ENCODE measurements at places on chromosomes 5 and 9.

GRCh38 chr5:124263680-124264491 is 482.6 kb downstream of the ZNF608 start:
- no peak for DNase-seq

GRCh38 chr5:43401827-43402226 is 10.4 kb downstream of the CCL28 start:
- DNase-seq = no peak

- DNase-seq = no peak
Measured at GRCh38 chr5:69006030-69006429, 87.8 kb upstream of the SLC30A5 start.

DNA sequence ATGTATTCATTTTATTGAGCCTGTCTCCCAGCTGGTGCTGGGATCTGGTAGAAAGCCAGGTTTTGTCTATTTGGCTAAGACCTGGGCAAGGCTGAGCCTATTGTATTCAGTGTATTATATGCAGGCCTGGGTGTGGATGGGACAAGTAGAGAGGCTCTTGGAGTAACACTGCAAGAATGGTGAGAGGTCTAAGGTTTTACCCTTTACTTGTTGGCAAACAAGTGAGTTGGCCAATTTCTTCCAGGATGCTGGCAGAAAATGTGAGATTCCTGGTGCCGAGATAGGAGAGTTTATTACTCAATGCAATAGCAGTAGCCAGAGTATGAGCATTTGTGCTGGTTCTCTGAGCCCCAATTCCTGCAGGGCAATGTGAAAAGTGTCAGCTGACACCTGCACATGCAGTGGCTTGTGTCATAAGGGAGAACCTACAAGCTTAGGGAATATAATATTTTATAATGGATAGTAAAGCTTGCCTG is 141.7 kb upstream of the PRLR start:
- DNase-seq = no peak

- DNase-seq = no peak
Measured at GRCh38 chr9:76232861-76233489, 161.3 kb downstream of the RFK start.

- no peak for DNase-seq
Measured at GRCh38 chr9:129148463-129149204, 29.4 kb downstream of the IER5L start.

DNA sequence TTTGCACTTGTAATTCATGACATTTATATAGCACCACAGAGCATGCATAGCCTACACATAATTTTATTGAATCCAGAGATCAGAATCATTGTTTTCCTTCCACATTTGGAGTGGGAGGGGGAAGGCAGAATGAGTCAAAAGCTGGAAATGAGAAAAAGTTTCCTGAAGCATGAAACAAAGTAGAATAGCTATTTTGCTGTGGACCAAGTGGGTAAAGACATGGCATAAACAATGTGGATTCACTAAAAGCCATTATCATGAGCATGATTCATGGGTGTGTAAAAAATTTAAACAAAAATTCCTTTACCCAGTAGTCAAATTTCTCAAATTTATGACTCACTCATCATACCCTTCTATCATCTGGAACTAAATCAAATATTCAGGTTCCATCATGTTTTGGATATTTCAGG is 97.9 kb downstream of the YIPF5 start:
- DNase-seq = peak; percentile 96

- DNase-seq = no peak
Measured at GRCh38 chr5:41875121-41875520, 4.9 kb upstream of the OXCT1 start.

DNA sequence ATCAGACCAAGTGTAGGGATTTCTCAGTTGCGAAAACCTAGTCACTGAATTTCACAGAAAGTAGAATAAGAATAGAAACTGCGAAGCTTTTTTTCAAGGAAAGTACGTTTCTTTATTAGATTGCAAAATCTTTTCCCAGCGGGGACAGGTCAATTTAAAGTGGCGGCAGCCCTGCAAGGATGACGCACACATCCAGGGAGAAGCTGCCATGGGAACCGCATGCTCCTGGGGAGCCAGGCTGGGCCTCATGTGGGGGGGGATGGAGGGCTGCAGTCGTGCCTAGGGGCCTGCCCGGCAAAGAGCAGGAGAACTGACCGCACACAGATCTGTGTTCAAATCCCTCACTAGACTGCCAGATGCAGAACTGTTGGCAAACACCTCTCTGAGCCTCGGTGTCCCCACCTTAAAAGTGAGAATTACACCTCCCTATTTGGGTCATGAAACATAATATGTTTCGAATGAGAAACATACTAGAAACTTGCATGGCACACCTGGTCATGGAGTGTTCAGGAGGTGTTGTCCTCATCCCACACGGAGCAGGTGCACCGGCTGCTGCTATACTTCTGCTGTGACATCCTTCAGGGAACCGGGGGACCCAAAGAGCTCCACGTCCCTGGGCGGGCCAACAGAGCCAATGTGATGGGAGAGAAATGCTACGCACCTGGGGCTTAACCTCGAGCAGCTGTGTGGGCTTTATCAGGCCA is 127.8 kb upstream of the PHYKPL start:
- DNase-seq = no peak

DNA sequence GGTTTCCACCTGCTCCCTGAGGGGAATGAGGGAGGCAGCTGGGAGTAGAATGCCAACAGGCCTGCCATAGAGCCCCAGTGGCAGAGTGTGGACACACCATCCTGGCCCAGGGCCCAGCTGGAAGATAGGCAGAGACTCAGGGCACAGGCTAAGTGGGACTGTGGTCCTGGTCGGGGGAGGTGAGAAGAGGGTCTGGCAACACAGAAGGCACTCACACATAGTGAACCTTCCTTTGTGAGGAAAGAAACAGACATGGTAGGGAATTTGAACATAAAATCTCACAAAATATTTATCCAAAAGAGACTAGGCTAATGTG is 41.2 kb downstream of the WDR36 start:
- no peak for DNase-seq

DNA sequence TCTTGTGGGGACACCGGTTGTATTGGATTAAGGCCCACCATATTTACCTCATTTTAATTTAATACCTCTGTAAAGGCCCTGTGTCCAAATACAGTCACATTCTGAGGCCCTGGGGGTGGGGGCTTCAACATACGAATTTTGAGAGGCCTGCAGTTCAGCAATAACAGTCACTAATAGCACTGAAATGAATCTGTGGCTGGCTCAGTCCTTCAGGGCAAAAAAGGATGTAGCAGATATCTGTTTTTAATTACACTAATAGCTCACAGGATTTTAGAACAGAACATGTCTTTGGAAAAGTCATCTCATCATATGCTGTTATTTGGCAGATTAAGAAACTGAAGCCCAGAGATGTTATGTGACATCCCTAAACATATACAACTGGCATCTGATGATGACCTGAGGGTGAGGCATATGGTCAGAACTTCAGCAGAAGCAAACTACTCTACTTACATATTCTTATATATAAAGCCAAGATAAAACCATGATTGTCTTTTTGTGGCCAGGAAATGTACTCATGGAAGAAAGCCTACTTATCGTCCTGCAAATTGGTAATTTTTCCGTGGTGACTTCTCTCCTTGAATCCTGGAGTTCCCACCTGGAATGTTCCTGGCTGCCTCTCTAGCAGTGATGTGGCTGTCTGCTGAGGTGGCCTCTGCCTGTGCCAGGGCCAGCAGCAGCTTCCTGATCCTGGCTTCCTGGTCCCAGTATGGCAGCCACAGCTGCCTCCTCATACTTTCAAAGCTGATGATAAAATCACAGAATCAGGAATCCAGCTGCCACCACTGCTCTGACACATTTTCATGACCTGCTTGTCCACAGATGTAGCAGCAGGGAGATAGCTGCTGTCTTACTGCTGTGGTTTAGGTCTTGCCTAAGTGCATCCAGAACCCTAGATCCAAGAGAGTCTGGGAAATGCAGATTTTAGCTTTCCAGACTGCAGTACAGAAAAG is 72.1 kb upstream of the ANKRD55 start:
- DNase-seq = no peak

DNA sequence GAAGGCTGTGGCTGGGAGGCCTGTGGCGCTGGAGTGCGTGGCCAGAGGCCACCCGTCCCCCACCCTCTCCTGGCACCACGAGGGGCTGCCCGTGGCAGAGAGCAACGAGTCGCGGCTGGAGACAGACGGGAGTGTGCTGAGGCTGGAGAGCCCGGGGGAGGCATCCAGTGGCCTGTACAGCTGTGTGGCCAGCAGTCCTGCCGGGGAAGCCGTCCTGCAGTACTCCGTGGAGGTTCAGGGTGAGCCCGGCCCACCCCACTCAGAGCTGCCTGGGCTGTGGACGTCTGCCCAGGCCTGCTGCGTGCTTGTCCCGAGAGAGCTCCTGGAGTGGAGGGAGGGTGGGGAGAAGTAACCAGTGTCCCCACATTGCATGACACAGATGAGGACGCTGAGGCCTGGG is 89.2 kb downstream of the HMCN2 start:
- no peak for DNase-seq

DNA sequence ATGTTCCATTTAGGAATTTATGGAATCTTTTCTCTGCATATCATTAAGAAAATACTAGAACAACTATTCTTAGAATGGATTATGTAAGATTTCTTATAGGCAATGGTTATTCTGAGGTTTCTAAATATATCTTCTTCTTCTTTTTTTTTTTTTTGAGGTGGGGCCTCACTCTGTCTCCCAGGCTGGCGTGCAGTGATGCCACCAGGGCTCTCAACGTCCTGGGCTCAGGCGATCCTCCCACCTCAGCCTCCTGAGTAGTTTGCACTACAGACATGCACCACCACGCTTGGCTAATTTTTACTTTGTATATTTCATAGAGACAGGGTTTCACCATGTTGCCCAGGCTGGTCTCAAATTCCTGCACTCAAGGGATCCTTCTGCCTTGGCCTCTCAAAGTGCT is 137.2 kb downstream of the SREK1 start:
- no peak for DNase-seq

GRCh38 chr9:18996211-18996610 is 36.8 kb downstream of the SAXO1 start:
- DNase-seq = no peak

DNA sequence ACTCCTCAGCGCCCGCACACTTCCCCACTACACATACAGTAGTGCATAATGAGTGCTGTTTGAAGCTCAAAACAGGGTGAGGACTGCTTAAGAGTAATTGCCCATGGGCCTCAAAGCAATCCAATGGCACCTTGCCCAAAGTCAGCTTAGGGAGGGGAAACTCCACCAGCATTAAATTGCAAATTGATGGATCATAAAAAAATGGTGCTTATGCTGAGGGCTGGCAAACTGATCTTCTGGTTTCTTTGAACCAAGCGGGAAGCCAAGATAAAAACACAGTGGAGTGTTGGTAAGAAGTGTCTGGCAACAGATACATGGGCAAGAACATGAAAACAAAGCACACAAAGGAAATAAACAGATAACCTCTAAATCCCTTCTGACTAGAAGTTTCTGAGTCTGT is 28.0 kb downstream of the TLE1 start:
- no peak for DNase-seq

DNA sequence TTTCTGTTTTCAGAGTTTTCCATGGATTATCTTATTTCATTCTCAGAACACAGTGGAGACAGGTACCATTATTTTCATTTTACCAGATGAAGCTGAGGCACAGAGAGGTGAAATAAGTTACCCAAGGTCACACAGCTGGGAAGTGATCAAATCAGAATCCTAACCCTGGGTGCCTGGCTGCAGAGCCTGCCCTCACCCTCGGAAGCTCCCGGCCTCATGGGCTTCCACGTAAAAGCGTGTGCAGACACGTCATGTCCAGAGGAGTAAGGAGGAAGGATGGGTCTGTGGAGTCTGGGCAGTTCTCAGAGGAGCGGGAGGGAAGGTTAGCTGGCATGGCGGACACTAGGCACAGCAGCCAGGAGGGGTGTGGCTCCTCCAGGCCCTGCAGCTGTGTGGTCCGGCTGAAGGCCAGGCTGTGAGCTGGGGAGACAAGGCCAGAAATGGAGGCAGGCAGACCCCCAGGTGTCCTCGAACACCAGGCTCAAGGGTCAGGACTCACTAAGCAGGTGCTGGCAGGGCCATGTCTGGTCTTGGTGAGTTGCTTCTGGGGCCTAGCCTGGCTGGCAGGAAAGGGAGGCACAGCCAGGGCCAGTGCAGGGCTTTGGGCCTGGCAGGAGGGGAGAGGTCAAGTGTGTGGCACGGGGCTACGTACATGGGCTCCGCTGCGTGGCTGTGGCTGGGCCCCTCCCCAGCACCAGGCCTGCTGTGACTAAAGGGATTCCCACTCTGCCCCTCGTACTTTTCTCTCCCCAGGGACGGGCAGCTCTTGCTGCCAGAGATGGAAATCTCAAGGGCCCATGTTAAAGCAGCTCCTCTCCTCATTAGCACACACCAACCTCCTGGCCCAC is 5.6 kb downstream of the TBC1D9B start:
- DNase-seq = no peak

DNA sequence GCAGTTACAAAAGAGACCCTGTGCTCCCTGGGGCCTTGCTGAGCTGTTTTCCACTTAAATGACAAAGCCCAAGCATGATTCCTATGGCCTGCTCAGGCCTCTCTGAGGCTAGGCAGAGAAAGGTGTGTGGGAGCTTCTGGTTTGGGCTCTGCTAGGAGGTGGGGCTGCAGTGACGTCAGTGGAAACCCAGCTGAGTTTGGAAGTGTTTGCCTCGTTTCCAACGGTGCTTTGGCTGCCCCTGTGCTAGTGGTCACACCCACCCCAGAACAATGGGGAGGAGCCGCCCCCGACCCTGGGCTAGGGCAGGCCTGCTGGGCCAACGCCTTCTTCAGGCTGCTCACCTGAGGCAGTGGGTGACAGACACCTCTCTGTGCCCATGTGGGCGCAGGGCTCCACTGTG is 10.4 kb downstream of the ANGPTL2 start:
- DNase-seq = no peak

DNA sequence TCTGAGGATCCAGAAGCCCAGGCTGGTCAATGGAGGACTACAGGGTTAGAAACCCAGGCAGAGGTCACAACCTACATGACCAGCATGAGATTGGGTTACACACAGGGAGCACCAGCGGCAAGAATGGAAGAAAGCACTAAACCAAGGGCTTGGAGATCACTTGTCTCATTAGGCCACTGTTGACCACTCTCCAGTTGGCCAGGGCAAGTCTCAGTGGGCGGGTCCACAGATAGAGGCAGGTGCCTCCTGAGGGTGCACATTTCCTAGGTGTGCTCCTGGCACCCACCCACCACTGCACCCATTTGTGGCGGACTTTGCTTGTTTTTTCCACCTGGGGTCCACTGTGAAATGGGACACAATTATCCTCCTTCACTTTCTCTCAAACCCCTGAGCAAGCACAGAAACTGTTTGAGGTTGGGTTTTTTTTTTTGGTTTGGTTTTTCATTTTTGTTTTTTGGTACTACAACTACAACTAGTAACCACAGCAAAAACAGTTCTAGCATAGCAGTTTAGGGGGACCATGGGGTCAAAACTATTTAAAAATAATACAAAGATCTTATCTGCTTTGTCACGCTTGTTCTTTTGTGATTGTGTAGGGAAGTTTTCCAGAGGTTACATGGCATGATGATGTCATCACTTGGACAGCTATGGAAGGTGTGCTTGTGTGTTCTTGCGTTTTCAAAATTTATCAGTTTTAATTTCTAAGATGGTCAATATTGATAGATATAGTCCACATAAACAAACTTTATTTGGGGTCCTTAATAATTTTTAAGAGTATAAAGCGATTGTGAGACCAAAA is 6.1 kb downstream of the NPR2 start:
- no peak for DNase-seq

All from fibroblast of skin of scalp (primary cell).